ENCODE measurements at places on chromosomes 11 and 22.

GRCh38 chr11:85663753-85664614 is 945 bp downstream of the CREBZF start:
- peak; percentile 77 for DNase-seq

- DNase-seq, result no peak
Measured at GRCh38 chr11:134596404-134596803, 184.4 kb upstream of the B3GAT1 start.

GRCh38 chr11:66851239-66851596 is 5.6 kb upstream of the LRFN4 start:
- no peak for DNase-seq

DNA sequence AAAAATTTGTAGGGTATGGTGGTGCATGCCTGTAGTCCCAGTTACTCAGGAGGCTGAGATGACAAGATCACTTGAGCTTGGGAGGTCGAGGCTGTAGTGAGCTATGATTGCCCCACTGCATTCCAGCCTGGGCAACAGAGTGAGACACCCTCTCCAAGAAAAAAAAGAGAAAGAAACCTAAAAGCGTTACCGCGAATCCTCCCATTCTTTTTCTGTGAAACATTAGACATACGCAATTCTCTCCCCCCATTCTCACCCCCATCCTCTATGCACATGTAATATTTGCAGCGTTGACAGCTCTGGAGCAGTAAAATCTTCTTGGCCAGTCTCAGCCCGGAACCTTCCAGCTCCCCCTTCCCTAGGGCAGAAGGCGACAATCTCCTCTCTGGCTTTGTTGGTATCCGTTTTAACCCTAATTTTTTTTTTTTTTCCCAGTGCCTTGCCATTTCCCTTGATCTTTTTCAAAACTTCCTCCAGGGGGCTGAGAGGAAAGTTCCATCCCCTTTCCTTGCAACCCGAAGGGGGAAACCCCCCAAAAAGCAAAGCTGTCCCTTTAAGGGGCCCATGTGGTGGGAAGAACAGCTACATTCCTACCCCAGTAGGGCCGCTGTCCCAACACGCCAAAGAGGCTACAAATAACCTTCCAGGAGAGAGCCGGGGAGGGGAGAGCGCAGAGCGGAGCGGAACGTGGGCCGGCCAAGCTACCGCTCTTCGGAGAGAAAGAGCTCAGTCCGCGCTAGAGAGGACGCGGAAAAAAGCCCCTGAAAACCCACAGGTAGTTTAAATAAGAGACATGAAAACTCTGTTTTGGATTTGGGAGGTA is 1.9 kb downstream of the LRP4 start:
- no peak for DNase-seq

DNA sequence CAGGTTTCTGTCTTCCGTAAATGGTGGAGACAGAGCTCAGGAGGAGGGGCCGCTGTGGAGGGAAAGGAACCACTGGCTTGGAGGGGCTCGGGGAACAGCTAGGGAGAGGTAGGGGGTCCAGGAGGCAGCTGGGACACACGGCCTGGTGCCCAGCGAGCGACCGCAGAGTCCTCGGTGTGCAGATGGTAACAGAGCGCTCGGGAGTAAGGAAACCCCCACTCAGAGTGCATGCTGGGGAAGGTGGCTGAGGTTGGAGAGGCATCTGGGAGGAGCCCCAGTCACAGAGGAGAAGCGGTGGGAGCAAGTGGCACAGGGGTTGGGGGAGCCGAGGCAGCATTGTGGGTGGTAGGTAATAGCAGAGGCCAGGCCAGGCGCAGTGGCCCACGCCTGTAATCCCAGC is 10.8 kb upstream of the NCF4 start:
- no peak for DNase-seq

DNA sequence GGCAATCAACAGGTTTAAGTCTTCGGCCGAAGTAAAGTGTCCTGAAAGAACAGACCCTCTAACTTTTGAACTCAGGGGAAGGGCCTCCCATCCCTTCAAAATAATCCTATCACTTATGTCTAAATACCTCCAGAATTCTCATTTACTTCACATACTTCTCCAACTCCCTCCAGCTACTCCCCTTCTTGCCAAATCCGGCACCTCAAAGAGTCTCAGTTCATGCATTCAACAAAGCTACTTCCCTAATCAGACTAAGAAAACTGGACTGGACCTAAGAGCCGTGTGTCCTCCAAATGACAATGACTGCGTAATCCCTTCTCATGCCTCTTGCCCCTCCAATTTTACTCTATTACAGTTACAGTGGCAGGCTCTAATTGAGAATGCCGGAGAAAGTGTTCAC is 1.3 kb downstream of the DDB1 start:
- DNase-seq, result no peak

DNA sequence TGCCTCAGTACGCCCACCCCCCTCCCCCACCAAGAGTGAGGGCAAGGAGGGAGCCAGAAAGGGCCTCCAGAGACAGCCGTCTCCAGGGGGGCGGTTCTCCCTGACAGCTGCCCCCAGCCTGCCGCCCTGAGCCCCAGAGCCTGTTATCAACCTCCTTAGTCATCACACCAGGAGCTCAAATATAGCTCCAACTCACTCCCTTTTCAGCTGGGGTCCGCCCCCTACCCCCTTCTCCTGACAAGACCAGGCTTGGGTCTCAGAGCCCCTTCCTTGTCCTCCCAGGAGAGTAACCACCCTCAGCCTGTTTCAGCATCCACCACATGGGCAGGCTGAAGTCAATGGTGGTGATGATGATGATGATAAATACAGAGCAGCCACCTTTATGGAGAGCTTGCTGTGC is 2.5 kb upstream of the INPP5J start:
- no peak for DNase-seq

GRCh38 chr22:23064381-23065068 is 5.8 kb upstream of the GNAZ start:
- DNase-seq, result no peak

DNA sequence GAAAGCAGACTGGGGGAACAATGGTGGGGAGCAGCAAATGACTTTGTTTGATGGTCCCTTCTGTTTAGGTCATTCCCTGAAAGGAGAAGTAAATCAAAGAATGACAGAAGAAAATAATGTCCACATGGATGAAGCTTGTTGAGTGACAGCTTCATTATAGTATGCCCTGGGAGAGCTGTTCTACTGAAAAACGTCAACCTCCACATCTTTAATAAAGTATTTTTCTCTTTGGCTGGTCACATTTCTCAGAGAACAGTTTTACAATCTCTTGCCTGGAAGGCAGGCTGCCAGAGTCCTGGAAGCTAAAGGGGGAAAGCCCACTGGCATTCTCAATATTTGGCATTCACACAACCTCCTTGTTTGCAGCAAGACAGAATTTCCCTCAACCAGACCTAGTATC is 287.9 kb downstream of the SWAP70 start:
- no peak for DNase-seq

DNA sequence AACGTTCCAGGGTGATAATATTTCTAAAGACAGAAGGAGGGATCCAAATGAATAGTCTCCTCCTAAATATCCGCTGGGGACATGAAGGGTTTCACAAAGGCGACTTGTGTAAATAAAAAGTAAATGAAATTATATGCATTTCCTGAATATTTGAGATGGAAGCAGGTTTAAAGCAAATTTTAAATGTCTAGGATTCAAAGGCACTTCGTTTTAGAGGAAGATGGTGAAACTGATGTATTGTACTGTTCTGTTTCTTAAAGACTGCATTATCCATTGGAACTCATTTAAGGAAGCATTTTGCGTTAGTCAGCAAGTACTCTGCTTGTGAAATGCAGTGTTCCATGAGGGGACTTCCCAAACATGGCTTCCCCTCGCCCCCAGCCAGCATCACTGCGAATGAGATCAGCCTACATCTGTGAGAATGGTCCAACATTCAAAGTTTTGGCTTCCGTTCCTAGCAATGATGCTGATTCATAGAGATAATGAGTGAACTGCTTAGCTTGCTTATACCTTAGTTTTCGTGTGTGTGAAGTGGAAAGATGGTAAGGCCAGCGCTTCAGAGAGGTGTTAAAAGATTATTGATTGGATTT is 1.5 kb downstream of the RAB39A start:
- no peak for DNase-seq

DNA sequence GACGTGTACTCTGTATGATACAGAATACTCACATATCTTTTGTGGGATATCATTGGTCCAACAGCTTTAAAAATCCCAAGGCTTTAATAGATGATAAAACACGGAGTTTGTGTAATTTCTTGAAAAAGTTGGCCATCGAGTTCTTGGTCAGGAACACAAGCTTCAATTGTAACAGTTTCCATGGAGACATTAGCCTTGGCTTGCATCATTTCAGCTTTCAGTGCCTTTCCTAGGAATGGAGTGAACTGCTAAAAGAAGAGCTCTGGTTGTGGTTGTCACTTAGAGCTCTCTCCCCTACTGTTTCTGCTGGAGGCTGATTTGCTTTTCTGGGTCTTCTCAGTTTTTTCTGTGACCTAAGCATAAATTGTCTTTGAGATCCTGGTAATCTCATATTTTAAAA is 14.2 kb downstream of the BMAL1 start:
- DNase-seq, result no peak

DNA sequence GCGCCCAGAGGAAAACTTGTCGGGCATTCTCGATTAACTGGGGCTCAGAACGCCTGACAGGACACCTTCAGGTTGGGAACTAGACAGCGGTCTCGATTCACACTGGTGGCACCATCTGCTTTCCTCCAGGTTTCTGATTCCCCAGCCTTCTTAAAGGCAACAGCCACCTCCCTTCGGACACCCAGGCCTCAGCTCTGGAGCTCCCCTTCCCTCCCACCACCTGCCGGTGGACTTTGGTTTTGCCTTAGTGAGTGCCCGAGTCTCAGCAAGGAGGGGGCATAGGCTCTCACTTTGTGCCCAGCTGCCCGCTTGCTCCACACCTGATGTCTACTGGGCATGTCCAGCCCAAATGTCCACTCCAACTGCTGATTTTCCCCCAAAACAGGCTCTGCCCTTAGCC is 110.4 kb upstream of the PARVA start:
- no peak for DNase-seq

- no peak for DNase-seq
Measured at GRCh38 chr22:28855355-28856094, 27.8 kb upstream of the ZNRF3 start.

DNA sequence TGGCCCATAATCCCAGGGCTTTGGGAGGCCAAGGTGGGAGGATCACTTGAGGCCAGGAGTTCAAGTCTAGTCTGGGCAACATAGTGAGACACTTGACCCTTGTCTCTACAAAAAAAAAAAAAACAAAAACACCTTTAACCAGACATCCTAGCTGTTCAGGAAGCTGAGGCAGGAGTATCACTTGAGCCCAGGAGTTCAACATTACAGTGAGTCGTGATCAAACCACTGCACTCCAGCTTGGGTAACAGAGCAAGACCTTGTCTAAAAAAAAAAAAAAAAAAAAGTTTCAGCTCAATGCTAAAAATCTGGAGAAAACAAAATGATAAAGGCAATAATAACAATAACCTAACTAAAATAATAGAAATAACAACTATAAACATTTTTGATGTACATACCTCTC is 22.6 kb upstream of the APLP2 start:
- no peak for DNase-seq

- peak; percentile 31 for DNase-seq
Measured at GRCh38 chr11:85682330-85683305, 3.4 kb downstream of the CCDC89 start.

DNA sequence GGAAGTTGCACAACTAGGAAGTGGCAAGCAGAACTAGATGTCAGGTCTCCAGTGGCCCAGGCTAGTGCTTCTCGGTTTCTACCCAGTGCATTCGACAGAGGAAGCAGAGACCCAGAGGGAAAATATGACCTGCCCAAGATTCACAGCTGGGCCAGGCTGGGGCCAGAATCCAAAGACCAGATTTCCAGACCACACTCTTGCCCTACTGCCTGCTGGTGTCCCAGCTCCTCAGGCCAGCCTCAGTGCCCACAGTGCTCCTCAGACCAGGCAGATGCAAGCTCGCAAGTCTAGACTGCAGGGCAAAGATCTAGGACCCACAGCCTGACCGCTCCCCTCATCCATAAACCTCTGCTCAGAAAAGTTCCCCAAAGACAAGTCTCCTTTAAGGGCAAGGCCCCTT is 262.6 kb downstream of the BUD13 start:
- no peak for DNase-seq

GRCh38 chr22:22680396-22680795 is 36.0 kb downstream of the GGTLC2 start:
- DNase-seq, result no peak

Data from stimulated activated CD8-positive, alpha-beta memory T cell treated with anti-CD3 and anti-CD28 coated beads, Interleukin-7, amount 100 ng/mL, for 1 hour (primary cell).